ENCODE measurements at places on chromosomes 1 and 21.

DNA sequence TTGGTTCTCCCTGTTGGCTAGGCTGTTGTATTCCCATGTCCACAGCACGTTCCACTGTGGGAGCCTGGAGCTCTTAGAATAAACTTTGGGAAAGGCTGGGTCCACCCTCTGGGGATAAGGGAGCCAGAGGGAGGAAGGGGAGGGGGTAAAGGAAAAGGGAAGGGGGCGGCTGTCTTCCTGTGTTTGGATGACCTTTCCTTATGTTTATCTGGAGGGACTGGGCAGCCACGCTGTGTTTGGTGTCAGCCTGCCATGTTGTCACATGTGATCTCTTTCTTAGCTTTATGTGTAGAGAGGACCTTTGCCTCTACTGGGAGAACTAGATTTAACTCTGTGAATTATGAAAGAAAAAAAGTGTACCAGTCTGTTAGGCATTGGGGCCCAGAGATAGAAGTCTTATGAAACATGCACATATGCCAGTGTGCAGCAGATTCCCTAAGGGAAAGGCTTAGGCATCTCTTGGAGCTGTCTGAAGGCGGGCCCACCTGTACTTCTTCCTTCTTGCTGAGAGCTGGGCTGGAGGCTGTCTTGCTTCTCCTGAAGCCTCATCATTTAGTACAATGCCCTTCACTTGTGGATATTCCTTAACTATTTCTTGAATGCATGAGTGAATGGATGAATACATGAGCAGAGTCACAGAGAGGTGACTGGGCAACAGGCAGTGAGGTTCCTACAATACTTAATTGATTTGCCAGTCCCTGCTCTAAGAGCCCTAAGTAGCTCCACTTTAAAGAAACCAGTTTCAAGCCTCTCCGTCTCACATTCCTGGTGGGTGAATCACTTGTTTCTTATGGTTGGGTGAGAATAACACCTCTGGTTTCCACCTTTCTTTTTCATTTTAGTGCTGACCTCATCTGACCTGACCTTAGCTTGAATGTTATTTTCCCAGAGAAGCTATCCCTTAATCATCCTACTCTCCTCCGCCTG, 62.5 kb upstream of the ARHGAP29 start:
- DNase-seq = no peak

GRCh38 chr1:15236746-15237145, 10.3 kb upstream of the FHAD1 start:
- no peak for DNase-seq

DNA sequence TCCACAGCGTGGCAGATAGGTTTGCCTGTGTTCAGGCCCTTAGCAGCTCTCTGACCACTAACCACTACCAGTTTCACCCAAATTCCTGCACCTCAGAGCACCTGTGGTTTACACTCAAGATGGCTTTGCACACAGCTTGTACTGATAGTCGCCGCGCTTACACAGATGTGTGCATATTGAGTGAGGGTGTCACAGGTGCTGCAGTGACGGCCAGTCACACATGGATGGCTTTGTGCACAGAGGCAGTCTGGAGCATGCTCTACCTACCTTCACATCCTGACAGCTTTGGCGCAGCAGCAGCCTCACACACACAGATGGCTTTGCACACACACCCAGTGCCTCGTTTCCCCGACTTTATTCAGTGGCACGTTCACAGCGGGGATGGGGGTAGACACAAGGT, 7.5 kb downstream of the DMAP1 start:
- no peak for DNase-seq

- DNase-seq = no peak
Observed at GRCh38 chr1:155141749-155142148, 1.4 kb upstream of the DPM3 start.

GRCh38 chr1:36573445-36573844, 90.7 kb upstream of the CSF3R start:
- DNase-seq = no peak

DNA sequence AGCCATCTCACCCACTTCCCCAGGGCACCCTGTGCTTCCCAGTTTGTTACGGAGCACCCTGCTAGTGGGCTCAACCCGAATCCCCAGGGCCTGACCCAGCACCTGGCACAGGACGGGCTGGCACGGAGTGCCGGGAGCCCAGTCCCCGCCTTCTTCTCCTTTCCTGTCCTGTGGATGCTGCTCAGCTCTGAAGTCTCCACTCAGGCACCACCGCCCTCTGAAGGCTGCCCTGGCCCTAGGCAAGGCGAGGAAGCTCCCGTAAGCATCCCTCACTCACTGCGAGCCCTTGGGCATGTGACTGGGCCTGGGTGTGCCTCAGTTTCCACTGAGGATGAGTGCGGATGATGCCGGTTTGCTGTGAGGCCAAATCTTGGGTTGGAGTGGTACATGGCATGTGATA, 21.8 kb downstream of the SLC1A7 start:
- DNase-seq = peak; percentile 14

- no peak for DNase-seq
Observed at GRCh38 chr1:201463071-201463552, 5.9 kb downstream of the PHLDA3 start.

GRCh38 chr1:117793413-117793812, 136.0 kb downstream of the GDAP2 start:
- DNase-seq = no peak

- no peak for DNase-seq
Observed at GRCh38 chr1:18348354-18348753, 132.4 kb upstream of the KLHDC7A start.

DNA sequence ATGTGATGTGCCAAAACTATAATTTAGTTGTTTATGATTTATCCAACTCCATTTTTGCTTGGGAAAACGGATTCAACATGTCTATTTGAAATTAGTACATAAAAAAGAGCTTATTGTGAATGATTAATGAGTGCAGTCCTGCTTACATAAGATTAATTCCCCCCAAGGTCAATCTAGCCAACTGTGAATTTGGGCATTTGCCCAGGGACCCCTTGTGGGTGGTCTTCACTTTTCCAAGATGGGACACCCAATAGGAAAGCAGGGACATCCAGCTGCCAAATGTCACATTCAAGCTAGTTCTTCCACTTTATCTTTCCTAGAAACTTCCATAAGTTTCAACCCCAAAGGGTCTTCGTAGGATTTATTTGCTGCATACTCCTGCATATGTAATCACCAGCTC, 362.4 kb upstream of the PKN2 start:
- DNase-seq = no peak

GRCh38 chr1:228987736-228988506, 252.6 kb downstream of the RHOU start:
- no peak for DNase-seq

GRCh38 chr1:41655632-41656031, 171.1 kb upstream of the EDN2 start:
- no peak for DNase-seq

DNA sequence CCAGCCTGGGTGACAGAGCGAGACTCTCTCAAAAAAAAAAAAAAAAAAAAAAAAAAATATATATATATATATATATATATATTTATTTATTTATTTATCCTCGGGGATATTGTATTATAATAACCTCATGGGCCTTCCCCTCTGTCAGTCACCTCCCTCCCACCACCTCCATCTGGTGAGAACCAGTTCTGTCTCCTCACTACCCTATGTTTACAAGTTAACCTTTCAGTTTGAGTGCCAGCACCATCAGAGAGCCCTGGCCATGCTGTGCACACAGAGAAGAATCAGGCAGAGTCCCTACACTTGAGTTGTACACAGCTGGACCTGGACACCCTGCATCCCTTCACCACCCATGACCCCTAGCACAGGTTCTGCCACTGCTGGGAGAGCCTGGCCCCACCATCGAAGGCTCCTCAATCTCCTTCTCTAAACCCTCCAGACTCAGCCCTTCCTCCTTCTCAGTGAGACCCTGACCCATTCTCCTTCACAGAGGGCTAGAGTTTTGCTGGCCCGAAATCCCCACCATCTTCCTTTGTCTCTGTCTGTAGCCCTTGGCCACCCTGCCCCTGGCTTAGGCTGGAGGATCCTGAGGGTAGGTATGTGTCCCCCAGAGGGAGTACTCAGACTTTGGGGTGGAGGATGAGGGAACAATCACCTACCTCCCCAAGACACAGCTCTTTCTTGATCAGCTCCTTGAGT, 1.2 kb downstream of the S100A5 start:
- DNase-seq = no peak

DNA sequence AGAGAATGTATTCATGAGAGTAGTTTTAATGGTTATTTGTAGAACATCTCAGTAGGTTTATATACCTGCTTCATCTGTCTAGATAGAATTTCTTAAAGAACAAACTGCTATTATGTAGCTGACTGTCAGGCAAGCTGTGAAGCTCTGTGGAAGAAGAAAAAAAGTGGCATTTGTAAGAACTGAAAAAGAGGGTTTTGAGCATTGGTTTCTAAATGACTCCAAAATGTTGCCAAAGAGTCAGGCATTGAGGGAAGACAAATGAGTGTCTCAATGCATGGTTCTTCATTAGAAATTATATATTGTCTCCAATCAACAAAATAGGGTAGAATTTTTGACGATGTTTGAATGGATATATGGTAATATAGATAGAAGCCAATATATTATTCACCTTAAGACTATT, 1276.1 kb downstream of the KCNT2 start:
- DNase-seq = no peak

GRCh38 chr1:207941665-207942064, 30.7 kb upstream of the CD34 start:
- peak; percentile 65 for DNase-seq

- DNase-seq = no peak
Observed at GRCh38 chr1:176448340-176448739, 14.6 kb upstream of the PAPPA2 start.

DNA sequence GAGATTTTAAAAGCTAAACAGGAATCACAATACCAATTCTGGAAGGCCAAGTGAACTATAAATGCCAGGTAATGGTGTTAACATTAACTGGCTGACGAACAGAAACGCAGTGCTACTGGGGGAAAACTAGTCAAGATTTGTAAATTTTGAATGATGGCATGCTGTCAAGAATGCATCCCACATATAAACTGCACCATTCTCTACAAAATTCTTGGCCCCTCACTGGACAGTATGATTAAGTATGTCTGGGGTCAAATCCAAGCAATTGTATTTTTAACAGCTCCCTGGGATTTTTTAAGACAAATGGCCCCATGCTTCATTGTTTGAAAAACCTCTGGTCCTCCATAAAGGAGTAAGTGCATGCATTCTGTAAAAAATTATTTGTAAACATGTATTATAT, 73.2 kb upstream of the COA6 start:
- no peak for DNase-seq

DNA sequence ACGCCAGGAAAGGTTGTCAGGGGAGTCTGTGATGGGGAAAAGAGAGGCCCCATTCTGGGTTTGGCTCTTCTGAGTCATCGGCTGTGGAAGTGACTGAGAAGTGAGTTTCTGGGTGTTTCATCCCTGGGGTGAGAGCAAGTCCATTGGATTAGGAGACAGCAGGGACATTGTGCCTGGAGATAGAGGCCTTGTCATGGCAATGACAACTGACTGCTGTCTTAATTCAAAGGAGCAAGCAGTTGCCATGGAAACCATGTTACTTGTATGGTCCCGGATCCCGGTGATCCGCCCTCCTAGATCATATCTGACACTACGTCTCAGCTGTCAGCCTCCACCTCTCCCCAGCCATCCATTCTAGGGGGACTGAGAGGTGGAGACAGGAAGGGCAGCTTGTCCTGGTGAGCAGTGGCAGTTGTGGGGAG, 34.4 kb downstream of the KIAA0040 start:
- no peak for DNase-seq

DNA sequence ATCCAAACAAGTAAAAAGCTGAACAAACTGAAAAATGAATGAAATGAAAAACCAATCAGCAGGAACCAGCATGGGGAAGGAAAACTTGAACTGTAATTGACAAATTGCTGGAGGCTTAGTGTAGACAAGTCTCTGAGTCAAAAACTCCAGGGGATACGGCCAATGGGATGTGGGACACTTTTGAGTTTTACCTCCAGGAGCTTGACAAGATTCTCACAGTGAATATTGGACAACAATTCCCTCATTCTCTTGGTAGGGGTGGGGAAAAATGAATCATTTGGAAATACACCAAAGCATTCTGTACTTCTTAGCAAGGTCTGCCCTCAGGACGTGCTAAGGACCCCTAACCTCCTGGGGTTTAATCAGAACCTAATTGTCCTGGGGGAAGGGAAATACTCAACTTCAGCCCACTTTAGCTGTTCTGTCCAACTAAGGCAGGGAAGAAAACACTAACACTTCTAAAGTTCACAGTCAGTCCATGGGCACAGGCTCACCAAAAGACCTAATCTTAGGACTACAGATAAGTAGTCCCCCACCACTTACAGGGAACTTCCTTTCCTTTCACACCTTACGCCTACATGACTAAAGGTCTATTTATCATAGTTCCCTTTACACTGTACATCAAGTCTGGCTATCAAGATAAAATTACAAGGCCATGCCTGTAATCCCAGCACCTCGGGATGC, 60.7 kb upstream of the CDC42BPA start:
- DNase-seq = no peak

DNA sequence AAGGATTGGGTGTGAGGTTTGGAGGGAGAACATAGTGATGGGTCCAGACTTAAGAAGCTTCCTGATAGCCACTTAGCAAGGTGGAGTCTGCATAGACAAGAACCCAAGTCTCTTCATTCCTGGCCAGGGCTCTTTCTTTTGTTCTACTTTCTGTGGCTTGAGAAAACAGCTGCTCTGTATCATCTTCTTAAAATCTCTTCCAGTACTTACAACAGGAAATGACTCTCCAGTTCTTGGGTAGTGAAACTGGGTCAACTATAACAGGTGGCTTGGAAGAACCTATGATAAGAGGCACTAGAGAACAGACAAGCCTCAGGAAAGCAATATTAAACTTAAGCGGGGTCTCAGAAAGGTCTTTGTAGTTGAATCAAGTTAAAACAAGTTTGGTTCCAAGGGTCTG, 148.1 kb upstream of the USP24 start:
- no peak for DNase-seq

- peak; percentile 69 for DNase-seq
Observed at GRCh38 chr1:27509127-27510080, 19.4 kb upstream of the WASF2 start.

DNA sequence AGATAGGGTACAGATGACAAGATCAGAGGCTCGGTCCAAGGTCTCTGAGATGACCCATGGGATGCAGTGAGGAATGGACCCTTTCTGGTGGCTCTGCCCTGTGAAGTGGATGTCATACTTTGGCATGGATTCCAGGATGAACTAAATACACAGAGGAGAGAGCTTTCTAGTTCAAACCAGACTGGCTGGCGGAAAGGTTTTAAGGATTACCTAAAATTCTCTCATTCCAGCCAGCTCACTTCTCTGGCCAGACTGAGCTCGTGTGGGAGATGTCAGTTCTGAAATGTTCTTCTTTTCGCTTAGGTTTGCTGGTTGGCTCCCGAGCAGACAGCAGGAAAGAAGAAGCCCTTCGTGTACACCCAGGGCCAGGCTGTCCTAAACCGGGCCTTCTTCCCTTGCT, 6.2 kb downstream of the RNPEP start:
- no peak for DNase-seq
